ENCODE measurements at places on chromosomes 12 and 14.

GRCh38 chr12:24562771-24563431 lies 386.0 kb downstream of the BCAT1 start:
- peak; percentile 58 for DNase-seq

DNA sequence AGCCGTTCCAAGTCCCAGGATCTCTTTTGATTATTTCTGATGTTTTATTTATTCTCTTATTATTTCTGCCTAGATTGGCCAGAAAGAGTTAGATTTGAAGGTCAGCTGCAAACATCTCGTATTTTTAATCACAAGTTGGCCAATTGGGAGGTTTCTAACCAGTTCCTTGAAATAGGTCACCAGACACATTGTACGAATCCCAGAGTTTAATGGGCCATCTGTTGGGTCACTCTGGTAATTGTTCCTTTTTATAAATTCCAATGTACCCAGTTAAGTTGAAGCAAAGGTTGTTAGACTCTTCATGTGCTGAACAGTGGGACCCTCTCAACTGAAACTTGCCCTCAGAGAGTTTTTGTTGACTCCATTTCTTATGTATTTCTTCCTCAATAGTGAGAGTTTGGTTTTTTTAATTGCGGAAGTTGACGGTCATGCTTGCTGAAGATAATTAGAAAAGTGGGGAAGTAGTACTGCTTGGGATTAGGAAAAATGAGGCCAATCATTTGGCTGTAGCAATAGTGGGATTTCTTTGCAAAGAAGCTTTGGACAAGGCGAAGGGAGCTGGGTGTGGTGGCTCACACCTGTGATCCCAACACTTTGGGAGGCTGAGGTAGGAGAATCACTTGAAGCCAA lies 382.7 kb upstream of the RGS6 start:
- DNase-seq = no peak

- no peak for DNase-seq
These were observed 83.2 kb upstream of the TBX3 start for GRCh38 chr12:114767084-114767760.

- no peak for DNase-seq
These were observed 678.5 kb upstream of the TBX3 start for GRCh38 chr12:115362339-115362976.

- DNase-seq = no peak
These were observed 62.4 kb upstream of the PSMC1 start for GRCh38 chr14:90193925-90194324.

DNA sequence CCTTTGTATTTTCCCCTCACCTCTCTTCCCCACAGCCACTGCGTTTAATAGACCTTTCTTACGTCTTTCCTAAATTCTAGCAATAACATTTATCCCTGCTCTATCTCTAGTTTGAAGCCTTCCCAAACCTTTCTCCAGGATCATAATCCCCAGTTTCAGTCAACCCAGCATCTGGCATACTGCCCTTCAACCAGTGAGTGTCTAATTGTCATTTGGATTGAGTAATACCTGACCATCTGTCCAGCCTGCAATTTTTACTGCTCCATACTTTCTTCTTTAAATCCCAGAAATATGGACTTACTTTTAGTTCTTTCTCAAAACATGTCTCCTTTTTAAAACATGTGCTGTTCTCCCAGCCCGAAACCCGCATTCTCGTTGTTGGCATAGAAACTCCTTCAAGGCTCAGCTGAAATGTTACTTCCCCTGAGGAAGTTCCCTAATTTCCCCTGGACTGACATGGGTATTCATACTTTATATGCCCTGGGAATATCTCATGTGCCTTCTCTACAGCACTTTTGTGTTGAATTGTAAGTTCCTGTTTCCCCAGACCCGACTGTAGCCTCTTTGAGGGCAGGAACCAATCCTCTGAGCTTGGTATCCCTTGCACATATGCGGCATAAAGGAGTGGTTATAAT lies 65.1 kb upstream of the ETV6 start:
- DNase-seq = no peak

DNA sequence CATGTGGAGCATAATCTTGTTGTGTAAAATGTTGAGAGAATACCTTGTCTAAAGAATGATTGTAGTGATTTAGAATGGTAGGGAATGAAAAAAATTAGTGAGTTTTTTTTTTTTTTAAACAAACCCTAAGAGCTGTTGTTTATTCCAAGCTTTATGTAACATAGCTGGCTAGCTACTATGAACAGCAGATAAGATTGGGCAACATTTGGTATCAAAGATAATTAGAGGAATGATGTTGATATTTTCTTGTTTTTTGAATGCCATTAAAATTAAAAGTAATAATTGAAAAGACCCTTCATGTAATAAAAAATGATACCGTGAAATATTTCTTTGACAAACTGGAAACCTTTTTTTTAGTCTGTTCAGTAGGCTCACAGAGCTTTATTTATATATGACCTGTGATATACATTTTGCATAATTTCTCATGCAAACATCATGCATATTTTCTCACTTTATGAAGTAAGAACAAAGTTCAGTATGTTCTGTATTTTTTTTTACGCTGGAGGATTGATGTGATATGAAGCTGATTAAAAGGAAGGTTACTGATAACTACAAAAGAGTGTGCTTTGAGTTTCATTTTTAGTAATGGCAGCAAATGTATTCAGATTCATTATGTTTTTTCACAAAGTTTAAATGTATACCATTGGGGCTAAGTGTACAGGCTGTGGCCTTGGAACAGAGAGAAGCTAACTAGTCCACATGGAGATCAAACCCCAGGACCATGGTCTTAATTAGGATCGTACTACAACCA lies 8.1 kb downstream of the CPSF6 start:
- no peak for DNase-seq

GRCh38 chr12:116919706-116920485 lies 9.1 kb downstream of the FBXW8 start:
- no peak for DNase-seq

DNA sequence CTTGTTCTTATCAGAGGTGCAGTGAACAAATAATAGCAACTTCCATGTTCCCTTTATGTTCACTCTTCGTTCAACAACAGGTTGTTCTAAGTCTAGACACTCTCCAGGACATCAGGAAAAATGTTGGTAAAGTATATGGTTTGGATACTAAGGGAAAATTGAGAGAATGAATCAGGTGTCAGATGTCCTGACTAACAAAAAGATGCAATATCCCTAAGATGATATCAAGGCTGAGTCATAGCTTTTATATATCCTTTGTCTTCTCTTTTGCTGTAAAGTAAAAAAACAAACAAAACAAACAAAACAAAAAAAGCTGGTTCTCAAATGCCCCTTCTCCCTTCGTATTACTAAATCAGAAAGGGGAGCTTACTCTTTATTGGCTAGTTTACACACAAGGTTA lies 11.1 kb downstream of the GLIPR1L1 start:
- no peak for DNase-seq

DNA sequence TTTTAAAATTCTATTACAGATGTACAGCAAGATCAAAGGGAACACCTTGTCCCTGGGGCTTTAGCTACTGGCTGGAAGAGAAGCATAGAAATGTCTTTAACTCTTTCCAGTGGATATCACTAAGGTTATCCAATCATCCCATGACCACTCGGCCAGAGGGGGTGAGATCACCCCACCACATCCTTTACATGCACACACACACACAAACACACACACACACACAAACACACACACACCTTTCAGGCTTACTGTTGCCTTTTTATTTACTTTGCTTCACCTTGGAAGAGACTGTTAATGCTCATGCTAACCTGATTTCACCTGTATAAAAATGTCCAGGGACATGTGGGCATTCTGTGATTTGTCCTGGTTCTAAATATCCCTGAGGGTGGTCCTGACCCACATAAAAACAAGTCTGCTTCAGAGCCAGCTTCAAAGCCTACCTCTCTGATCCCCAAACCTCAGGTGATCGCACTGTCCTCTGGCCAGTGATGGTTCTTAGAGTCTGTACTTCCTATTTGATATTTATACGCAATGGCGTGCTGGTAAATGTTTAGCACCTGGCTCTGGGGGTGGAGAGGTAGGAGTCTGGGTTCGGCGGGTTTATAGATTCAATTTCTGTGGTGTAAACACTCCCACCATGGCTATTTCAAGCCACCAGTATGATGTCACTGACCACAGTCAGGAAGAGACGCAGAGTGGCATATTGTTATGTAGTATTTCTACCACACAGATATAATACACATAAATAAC lies 166.1 kb upstream of the EEA1 start:
- DNase-seq = peak; percentile 53

- DNase-seq = peak; percentile 25
These were observed 11.6 kb downstream of the SIX1 start for GRCh38 chr14:60637479-60638315.

GRCh38 chr12:105256011-105256410 lies 20.0 kb upstream of the APPL2 start:
- DNase-seq = no peak

DNA sequence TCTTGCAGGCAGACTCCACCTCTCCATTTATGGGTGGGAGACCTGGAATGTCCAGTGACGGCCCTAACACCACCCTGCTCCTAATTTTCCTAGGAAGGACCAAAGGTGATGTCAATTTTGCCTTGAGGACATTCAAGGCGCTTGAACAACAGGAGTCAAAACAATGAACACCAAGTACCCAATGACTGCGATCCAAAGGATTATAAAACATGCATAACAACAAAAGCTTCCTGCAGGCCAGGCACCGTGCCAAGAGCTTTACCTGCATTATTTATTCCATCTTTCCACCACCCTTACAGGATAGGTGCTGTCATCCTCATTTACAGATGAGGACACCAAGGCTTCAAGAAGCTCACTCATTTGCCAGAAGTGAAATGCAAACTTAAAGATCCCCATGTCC lies 15.2 kb upstream of the FOXN3 start:
- no peak for DNase-seq

DNA sequence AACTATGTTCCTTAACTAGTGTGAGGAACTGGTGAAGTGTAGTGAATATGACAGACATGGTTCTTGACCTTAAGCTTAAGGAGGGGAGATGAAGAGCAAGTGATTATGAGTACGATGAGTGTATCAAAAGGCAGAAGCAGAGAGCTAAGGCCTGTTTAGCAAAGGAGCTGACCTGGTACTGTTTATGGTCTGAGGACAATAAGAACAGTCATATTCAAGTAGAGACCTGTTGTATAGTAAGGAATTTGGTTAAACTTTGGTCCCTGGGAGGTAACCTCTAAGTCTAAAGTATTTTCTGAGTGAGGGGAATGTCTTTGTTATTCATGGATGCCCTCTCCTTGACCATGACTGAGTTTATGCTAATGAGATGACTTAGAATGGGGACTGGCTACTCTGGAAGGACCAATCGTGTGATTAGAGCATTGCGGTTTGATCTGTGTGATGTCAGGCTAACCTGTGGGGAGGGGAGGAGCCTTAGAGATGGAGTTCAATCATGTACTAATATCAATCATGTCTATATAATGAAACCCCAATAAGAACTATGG lies 389.3 kb downstream of the BMP4 start:
- no peak for DNase-seq

- peak; percentile 71 for DNase-seq
These were observed 118.8 kb downstream of the SCARB1 start for GRCh38 chr12:124744659-124745464.
